Aorta (tissue), 5 donors: ENCODE measurements at places on chromosomes 5 and 9. TPM values are rescaled to one million over a fixed set of nuclear protein-coding genes. Genes with fewer than 3 reads are reported as not detected.

- no peak for DNase-seq
Observed at GRCh38 chr9:100216178-100216787, 117.2 kb downstream of the INVS start.

The CHD1 gene
- 44.1 TPM for total RNA-seq

GRCh38 chr9:70411930-70412831, 2.3 kb downstream of the KLF9 start:
- peak; percentile 85 for DNase-seq

- DNase-seq = no peak
Observed at GRCh38 chr9:76896035-76896434, 9.9 kb downstream of the PRUNE2 start.

DNA sequence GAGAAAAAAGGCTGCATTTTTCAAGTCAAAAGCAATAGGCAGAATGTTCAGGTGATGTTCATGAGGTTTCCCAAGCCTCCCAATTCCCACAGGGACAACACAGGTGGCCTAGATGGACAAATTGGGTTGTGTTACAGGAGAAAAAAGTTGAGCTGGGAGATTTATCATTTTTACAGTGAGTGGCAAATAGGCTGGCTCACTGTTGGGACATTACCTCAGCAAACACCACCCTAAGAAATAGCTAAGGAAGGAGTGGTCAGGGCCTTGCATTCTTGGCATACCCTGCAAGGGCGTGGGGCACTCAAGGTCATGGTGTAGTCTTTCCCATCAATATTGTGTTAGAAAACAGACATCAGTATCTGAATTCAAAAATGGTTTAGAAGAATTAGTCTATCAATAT, 23.3 kb upstream of the CPLANE1 start:
- no peak for DNase-seq

GRCh38 chr5:45741110-45741509, 44.9 kb upstream of the HCN1 start:
- no peak for DNase-seq

DNA sequence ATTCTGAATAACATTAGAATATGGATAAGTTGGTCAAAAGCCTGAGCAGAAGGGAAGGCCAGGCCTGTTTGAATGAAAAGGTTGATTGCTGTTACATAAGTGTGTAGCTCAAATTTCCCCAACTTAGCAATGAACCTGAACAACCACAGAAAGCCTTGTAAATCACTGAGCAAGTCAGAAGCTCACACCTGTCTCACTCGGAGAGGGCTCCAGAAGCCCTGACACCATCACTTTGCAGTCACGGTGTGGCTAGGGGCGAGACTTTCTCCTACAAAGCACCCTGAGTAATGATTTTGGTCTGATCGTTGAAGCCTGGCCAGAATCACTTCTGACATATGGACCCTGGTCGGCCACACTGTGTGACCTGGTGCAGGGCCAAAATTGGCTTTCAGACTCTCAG, 62.0 kb downstream of the MTX3 start:
- no peak for DNase-seq

- DNase-seq = no peak
Observed at GRCh38 chr9:36443581-36443980, 43.5 kb upstream of the RNF38 start.

- DNase-seq = peak; percentile 53
Observed at GRCh38 chr5:172188893-172189692, 1.1 kb upstream of the STK10 start.

DNA sequence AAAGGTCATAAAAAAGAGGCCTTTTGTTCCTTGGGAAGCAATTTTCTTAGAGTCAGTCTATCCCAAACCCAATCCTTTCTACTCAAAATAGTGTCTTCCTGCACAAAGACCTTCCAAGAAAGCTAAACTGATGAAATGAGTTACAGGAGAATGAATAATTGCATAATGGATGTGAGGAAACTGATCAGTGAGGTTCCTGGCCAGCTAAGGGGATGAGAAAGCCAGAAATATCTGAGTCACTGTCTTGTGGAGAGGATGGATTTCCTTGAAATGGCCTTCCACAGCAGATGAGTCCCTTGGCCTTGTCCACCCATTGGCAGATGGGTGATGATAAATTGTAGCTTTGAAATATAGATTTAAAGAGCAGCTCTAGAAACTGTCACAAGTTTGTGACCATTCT, 756.1 kb downstream of the DNAH5 start:
- DNase-seq = no peak

The PCSK1 gene
- total RNA-seq = 1.8 TPM

The FOXD4 gene
- total RNA-seq = not detected

The LCN6 gene
- total RNA-seq = 17.4 TPM

GRCh38 chr9:95979446-95979845, 104.0 kb downstream of the ERCC6L2 start:
- no peak for DNase-seq

The FAM221B gene
- total RNA-seq = not detected

The DMRTA1 gene
- 0.13 TPM for total RNA-seq

The LCN9 gene
- not detected for total RNA-seq

The DBH gene
- not detected for total RNA-seq

The MYOT gene
- 7.1 TPM for total RNA-seq

- DNase-seq = no peak
Observed at GRCh38 chr5:158195416-158196210, 336.7 kb upstream of the CLINT1 start.

The IL9 gene
- total RNA-seq = not detected

GRCh38 chr5:64530076-64530475, 24.3 kb downstream of the RGS7BP start:
- DNase-seq = no peak

The PRDM9 gene
- total RNA-seq = not detected

- no peak for DNase-seq
Observed at GRCh38 chr9:27572566-27572917, 739 bp downstream of the C9orf72 start.

GRCh38 chr9:81431641-81432040, 257.7 kb downstream of the TLE1 start:
- DNase-seq = no peak

- no peak for DNase-seq
Observed at GRCh38 chr9:105127863-105128220, 116.6 kb upstream of the SLC44A1 start.

DNA sequence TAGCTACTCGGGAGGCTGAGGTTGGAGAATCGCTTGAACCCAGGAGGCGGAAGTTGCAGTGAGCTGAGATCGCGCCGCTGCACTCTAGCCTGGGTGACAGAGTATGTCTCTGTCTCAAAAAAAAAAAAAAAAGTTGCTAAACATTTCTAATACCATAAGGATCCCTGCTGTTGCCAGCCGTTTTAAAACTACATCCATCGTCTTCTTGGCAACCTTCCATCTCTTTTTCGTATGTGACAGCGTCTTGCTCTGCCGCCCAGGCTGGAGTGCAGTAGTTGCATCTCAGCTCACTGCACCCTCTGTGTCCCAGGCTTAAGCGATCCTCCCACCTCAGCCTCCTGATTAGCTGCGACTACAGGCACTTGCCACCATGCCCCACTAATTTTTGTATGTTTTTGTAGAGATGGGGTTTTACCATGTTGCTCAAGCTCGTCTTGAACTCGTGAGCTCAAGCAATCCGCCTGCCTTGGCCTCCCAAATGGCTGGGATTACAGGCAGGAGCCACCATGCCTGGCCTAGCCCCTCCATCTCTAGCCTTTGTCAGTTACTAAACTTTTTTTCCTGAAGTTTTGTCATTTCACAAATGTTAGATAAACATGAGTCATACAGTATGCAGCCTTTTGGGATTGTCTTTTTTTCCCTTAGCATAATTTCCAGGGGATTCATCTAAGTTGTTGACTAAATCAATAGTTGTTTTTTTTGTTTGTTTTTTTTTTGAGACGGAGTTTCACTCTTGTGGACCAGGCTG, 13.5 kb downstream of the NSD1 start:
- no peak for DNase-seq
